ENCODE measurements at places on chromosomes 13 and 19.

GRCh38 chr13:108959234-108959633 is 329.8 kb downstream of the MYO16 start:
- H3K36me3 ChIP-seq = no peaks in the 10 kb centered on the region
- no peak overlapping the region for H3K4me3 ChIP-seq
- H3K27me3 ChIP-seq = no peaks in the 10 kb centered on the region
- H3K27ac ChIP-seq = no peak overlapping the region
- H3K4me1 ChIP-seq = no peaks in the 10 kb centered on the region

DNA sequence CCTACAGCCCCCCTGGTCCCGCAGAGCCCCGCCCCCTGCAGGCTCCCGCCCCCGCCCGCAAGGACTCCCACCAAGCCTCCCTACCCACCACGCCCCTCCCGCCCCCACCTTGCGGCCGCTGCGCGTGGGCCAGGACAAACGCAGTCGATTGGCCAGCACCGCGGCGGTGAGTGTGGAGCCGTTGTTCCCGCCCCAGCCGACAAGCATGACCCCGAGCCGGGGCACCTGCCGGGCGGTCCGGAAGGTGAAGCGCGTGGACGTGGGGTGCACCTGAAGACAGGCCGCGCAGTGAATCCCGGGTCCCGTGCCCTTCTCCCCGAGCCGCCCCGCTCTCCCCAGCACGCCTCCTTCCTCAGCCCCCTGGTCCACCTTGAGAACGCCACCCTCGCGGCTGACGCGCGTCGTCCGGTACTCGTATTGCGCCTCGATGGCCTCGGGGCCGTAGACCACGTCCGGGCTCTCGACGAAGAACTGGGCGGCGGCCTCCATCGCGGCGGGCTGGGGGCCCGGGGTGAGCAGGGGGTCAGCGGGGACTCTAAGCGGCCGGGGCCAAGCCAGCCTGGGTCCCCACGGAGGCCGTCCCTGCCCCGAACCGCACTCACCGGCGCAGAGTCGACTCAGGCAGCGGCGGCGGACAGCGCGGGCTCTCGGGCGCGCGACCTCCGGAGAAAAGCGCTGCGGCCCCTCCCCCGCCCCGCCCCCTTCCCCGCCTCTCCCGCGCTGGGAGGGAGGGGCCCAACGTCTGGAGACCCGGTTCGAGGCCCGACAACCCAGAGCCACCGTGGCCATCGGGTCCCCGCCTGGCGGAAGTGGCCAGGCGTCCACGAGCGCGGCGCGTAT is at the start of gene ISYNA1:
Gene ISYNA1 (minus strand): TSS at position 643 of the 840 bp plus-strand sequence. CDS start 154 bp downstream, at position 489.
- H3K27me3 ChIP-seq = no peaks in the 10 kb centered on the region
- H3K36me3 ChIP-seq = peaks cover 19% of the 10 kb centered on the region
- peak within 1 kb of the TSS; percentile 99 for H3K4me3 ChIP-seq
- peak within 1 kb of the TSS; percentile 91 for H3K27ac ChIP-seq
- H3K4me1 ChIP-seq = peaks cover 46% of the 10 kb centered on the region
- peak; percentile 69 for DNase-seq

- H3K27ac ChIP-seq = no peak overlapping the region
- no peak overlapping the region for H3K4me3 ChIP-seq
- H3K4me1 ChIP-seq = peaks cover 3% of the 10 kb centered on the region
- DNase-seq = no peak
- no peaks in the 10 kb centered on the region for H3K27me3 ChIP-seq
- H3K36me3 ChIP-seq = no peaks in the 10 kb centered on the region
These were observed 3.3 kb downstream of the ALOX5AP start for GRCh38 chr13:30738526-30739236.

- H3K4me3 ChIP-seq = peak overlapping the region; percentile 60
- peaks cover 7% of the 10 kb centered on the region for H3K36me3 ChIP-seq
- no peaks in the 10 kb centered on the region for H3K27me3 ChIP-seq
- no peak overlapping the region for H3K27ac ChIP-seq
- peaks cover 43% of the 10 kb centered on the region for H3K4me1 ChIP-seq
These were observed 966 bp downstream of the JUNB start for GRCh38 chr19:12792051-12792852.

GRCh38 chr19:6415591-6416190 is 8.9 kb downstream of the KHSRP start:
- H3K4me3 ChIP-seq = no peak overlapping the region
- H3K27ac ChIP-seq = no peak overlapping the region
- H3K36me3 ChIP-seq = peaks cover 82% of the 10 kb centered on the region

DNA sequence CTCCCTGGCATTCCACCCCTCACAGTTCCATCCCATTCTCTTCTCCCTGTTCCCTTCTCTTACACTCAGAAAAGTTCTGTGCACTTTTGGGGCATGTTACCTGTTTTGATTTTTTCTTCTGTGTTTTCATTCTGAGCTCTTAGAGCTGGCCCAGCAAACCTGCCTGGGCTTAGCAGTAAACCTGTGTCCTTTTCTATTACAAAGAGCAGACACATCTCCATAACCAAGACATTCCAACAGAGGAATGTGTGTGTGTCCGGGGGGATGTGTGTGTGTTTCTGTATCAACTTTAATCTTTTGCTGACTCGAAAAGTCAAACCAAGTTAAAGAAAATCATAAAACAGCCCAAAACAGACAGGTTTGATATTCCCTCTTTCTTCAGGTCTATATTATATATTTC is 49.1 kb upstream of the SOX21 start:
- H3K4me3 ChIP-seq = no peak overlapping the region
- H3K4me1 ChIP-seq = peaks cover 2% of the 10 kb centered on the region
- H3K27me3 ChIP-seq = no peaks in the 10 kb centered on the region
- no peak for DNase-seq
- no peaks in the 10 kb centered on the region for H3K36me3 ChIP-seq

DNA sequence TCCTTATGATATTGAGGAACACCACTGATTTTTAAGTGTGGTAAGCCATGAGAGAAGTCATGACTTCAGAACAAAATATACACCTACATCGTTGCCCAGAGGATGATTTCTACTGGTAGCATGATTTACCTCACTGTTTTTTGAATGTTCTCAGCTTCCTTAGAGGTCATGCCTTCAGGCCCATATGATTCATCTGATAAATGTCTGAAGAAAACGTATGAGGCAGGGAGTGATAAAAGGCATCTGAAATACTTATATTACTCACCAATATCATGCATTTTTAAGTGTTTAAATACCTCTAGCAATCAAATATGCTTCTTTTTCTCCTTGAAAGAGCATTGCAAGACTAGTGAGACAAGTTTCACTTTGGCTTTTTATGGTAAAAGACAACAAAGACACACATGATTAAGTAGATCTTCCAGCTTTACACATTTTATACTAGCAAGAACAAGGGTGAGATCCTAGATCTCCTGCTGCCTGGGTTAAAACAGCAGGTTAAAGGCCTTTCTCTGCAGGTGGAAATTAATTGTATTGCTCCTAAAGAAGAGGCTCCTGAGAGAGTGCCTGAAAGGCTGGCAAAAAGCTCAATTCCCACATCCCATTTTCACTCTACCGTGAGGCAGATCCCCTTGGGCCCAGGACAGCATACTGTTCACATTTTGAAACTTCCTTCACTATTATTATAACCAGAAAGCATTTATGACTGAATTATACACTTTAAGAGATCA is 432.4 kb downstream of the SLITRK1 start:
- peaks cover 6% of the 10 kb centered on the region for H3K4me1 ChIP-seq
- no peaks in the 10 kb centered on the region for H3K36me3 ChIP-seq
- no peak for DNase-seq
- no peaks in the 10 kb centered on the region for H3K27me3 ChIP-seq
- H3K4me3 ChIP-seq = no peak overlapping the region

- H3K27ac ChIP-seq = no peak overlapping the region
- peak; percentile 8 for DNase-seq
- H3K36me3 ChIP-seq = no peaks in the 10 kb centered on the region
- H3K27me3 ChIP-seq = no peaks in the 10 kb centered on the region
- H3K4me3 ChIP-seq = no peak overlapping the region
- no peaks in the 10 kb centered on the region for H3K4me1 ChIP-seq
These were observed 208.3 kb upstream of the PCDH9 start for GRCh38 chr13:67438465-67438864.

GRCh38 chr19:47122359-47123335 is 8.0 kb upstream of the SAE1 start:
- no peaks in the 10 kb centered on the region for H3K4me1 ChIP-seq
- no peak for DNase-seq
- no peaks in the 10 kb centered on the region for H3K36me3 ChIP-seq
- H3K27me3 ChIP-seq = no peaks in the 10 kb centered on the region
- H3K4me3 ChIP-seq = no peak overlapping the region

DNA sequence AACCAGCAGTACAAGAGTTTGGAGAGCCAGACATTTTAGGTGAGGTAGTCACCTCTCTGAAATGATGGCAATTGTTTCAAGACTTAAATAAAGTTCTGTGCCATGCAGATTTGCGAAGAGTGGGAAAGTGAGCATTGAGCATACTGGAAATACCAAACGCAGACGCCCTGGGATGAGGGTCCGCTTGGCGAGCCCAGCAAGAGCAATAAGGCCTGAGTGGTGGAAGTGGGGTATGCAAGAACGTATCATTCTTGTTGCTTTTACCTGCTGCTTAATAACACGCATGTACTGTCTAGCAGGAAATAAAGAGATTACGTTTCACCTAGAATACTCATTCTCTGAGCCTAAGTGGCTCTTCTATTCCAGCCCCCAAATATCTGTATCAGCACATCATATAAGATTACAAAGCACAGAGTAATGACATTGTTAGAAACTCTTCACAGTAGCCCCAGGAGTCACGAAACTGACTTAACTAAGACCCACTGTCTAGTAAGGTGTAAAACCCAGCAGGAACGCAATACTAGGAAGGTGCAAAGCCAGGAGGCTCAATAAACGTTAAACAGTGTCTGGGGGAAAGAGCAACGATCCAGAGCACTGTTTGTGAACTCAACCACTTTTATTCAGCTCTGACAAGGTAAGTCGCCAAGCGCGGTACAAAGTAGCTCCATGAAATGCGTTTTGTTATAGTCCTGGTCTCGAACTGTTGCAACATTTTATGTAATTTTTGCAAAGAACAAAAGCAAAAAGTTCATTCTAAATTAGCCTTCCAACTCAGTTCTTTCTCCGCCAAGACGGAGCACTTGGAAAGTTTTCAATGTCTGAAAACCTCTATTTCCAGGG is 1.2 kb downstream of the RCBTB2 start:
- H3K4me3 ChIP-seq = peak overlapping the region; percentile 79
- no peak for DNase-seq

DNA sequence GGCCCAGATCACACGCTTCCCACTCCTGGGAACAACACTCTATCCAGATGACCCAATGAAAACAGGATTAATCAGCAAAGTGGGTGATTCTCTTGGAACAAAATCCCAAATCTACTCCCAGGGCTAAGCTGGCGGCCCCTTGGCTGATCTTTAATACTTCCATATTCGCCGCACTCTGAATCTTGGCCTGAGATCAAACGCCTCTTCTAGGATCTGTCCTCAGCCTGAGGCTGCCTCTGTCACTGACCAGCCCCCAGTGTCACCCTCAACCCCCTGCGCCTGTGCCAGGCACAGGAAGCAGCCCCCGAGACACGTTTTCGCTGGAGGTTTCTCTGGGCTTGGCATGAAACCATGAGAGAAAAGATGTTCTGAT is 2.4 kb upstream of the CTXN1 start:
- no peak overlapping the region for H3K27ac ChIP-seq
- H3K4me3 ChIP-seq = no peak overlapping the region
- peaks cover 17% of the 10 kb centered on the region for H3K4me1 ChIP-seq
- no peaks in the 10 kb centered on the region for H3K27me3 ChIP-seq
- H3K36me3 ChIP-seq = peaks cover 62% of the 10 kb centered on the region

- H3K27me3 ChIP-seq = no peaks in the 10 kb centered on the region
- H3K36me3 ChIP-seq = no peaks in the 10 kb centered on the region
- H3K4me3 ChIP-seq = no peak overlapping the region
These were observed 34.3 kb upstream of the TNFSF11 start for GRCh38 chr13:42539670-42540069.

GRCh38 chr19:40614622-40615411 is 13.6 kb downstream of the LTBP4 start:
- peaks cover 12% of the 10 kb centered on the region for H3K4me1 ChIP-seq
- peaks cover 97% of the 10 kb centered on the region for H3K36me3 ChIP-seq
- H3K27me3 ChIP-seq = no peaks in the 10 kb centered on the region
- peak; percentile 86 for DNase-seq

DNA sequence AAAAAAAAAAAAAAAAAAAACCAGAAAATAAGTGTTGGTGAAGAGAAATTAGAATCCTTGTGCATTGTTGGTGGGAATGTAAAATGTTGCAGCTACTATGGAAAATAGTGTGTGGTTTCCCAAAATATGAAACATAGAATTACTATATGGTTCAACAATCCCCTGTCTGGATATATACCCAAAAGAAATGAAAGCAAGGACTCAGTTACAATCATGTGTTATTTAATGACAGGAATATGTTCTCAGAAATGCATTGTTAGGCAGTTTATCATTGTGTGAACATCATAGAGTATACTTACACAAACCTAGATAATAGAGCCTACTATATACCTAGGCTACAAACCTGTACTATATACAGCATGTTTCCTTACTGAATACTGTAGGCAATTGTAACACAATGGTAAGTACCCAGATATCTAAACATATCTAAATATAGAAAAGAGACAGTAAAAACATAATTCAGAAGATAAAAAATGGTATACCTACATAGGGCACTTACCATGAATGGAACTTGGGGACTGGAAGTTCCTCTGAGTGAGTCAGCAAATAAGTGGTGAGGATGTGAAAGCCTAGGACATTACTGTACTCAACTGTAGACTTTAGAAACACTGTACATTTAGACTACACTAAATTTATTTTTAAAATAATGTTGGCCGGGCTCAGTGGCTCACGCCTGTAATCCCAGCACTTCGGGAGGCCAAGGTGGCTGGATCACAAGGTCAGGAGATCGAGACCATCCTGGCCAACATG is 25.7 kb upstream of the SLC7A1 start:
- no peak overlapping the region for H3K4me3 ChIP-seq
- no peaks in the 10 kb centered on the region for H3K27me3 ChIP-seq
- no peaks in the 10 kb centered on the region for H3K36me3 ChIP-seq
- no peaks in the 10 kb centered on the region for H3K4me1 ChIP-seq
- no peak overlapping the region for H3K27ac ChIP-seq

DNA sequence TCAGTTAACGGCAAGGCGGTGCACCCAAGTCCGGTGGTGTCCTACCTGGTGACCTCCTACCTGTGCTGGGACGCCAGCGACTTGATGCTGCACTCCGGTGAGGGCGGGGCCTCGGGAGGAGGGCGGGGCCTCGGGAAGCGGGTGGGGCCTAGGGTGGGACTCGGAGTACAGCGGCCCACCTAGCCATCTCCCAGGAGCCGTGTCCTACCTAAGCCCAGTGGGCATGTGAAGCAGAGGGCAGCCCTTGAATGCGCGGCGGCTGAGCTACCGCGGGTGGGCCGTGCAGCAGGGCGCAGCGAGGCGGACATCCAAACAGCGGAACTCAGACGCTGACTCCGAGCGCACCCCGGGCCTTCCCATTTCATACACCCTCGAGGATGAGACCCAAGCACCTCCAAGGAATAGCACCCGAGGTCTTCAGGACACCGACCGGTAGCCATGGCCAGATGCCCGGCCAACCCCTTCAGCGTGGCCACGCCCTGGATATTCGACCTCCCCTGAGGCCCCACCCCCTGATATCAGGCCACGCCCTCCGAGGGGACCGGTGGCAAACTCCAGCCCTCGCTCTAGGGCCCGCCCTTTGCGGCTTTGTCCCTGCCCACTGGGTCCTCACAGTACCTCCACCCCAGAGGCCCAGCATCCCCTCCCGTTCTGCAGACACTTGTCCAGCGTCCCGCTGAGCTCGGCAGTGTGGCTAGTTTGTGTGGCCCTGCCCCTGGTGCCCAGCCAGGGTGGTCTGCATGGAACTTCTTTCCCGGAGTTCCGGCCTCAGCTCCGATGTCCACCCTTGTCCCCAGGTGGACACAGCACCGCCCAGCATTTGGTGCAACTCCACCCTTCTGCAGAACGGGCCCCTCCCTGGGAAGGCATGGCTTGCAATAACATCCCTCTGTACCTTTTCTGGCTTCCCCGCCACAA is 5.4 kb downstream of the KLK1 start:
- peak overlapping the region; percentile 82 for H3K4me3 ChIP-seq
- H3K36me3 ChIP-seq = no peaks in the 10 kb centered on the region
- H3K27ac ChIP-seq = no peak overlapping the region

GRCh38 chr19:55552620-55553019 is 7.3 kb upstream of the SBK3 start:
- no peaks in the 10 kb centered on the region for H3K27me3 ChIP-seq
- no peak for DNase-seq
- no peak overlapping the region for H3K4me3 ChIP-seq
- H3K27ac ChIP-seq = peak overlapping the region; percentile 21

Data from neuronal stem cell (in vitro differentiated cells).